ENCODE measurements at places on chromosomes 13 and 19.

DNA sequence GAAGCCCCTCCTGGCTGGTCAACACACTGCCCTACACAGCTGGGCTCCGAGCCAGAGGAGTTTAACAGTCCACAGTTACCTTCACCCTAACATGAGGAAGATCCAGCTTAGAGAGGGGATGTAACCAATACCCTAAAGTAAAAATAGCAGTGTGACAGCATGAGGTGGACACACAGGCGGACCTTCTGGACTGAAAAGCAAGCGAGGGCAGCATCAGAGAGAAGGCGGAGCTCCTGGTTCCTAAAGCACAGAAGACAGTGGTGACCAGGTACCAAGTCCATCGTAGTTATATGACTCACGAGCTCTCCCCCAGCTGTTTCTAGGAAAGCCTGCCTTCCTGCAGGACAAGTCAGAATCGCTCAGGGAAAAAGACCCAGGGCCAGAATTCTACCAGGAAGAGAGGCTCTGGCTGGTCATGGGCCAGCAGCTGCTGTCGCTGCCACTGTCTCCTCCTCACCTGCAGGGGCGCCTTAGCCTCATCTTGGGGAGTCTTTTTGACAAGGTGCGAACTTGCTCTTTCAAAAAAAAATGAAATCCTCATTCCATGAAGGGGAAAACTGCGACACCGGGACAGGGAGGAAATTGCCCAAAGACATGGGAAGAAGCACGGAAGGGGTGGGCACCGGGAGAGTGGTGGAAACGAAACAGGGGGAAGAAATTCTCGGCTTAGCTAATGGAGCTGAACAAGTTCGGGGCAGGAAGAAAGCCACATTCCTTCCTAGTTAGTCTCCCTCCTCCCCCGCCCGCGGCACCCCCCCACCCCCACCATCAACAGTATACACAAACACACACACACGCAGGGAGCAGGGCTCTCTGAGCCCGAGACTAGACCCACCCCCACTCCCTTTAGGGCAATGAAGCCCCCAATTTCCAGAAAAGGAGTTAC, 1.7 kb downstream of the ELL start:
- peak; percentile 86 for DNase-seq

DNA sequence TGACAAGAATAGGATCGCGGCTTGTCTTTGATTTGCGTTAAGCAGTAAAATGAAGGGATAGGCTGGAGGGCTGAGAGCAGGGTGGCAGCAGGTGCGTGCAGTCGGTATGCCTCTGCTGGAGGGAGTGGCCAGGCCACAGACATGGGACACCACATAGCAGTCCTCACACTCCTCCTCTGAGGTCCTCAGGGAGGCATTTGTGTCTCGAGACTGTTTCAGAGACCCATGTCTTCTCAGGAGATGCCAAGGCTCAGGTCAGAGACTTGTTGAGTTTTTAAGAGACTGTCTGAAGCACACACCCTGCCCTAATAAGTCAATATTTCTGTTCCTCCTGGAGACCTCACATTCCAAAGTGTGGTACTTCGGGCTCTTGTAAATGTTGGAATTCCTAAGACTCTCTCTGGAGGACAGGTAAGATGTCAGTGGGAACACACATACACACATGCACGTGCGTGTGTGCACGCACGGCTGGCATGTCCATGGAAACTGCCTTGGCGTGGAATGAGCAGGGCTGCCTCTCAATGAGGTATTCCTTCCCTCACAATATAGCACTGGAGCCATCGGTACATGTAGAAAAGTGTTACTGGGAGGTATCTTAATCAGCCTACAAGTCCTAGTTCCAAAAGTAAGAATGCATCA, 46.4 kb downstream of the COL4A2 start:
- DNase-seq = no peak

DNA sequence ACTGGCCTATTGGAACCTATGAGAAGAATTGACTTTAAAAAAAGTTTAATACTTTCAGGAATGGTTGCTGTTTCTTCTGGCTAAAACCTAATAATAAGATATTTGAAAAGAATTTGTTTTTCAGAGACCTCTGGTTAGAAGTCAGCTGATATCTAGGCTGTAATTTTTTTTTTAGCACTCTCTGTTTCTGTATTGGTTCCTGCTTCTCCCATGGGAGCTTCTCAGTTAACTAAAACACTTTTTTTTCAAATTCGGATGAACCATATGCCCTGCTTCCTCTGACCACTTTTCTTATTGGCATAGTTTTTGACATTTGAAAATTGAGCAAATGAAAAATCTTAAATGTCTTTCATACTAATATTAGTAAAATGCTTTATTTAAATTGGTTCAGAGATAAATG, 163.5 kb upstream of the SLC10A2 start:
- no peak for DNase-seq

DNA sequence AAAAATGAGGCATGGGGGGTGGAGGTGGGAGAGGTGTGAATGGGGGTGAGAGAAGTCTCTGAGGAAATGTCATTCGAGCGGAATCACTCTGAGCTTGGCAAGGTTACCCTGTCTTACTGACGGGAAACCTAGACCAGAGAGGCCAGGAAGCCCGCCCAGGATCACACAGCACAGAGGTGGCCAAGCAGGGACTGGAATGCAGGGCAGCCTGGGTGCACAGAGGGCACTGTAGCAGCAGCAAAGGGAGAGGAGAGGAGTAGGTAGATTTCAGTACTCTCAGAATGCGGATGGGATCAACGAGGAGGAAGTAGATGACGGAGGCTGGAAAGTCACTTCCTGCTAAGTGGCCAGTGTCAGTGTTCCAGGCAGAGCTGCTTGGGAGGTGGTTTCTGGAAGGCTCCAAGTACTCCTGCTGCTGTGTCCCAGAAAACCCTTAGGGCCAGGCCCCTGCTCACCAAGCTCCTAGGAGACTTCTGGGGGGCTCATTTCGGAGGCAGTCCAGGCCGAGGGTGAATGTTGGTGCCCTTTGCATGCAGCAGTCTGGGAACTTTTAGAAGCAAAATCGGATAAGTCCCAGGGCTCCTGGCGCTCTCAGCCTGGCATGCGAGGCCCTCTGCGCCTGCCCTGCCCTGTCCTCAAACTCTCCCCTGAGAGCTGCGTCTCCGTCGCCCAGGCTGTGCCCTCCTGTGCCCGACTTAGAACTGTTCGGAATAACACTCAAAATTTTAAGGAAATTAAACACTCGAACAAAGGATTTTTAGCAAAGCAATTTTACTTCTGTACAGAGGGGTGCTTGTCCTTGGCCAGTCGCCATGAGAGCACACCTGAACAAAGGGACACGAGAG, 33.5 kb downstream of the DNM2 start:
- DNase-seq = no peak

DNA sequence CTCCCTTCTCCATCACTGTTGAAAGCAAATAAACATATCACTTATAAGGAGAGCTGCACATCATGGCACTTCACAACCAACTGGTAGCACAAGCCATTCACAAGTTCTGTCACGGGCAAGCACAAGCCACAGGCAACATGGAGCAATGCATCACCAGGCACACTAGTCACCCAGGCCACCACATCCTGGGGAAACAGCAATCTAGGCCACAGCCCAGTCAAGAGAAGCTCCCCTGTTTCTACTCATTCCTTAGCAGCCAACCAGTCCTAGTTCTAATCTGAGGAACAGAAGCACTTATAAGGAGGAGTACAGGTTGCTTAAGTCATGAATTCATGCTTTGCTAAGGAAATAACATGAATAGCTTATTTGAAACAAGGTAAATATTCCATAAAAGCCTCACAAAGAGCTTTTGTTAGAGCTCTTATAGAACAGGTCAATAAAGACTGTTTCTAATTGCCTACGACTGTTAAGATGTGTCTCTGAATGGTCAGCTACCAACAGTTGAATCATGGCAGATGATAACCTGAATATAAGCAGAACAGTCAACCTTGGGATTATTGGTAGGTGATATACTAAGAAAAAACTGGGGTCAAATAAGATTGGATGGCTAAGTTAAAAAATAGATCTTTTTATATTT, 169.0 kb downstream of the TBC1D4 start:
- DNase-seq = peak; percentile 77
